Fibroblast of skin of left quadriceps (primary cell): ENCODE measurements at places on chromosomes 3 and 15.

GRCh38 chr15:38048001-38048455, 113.6 kb downstream of the TMCO5A start:
- no peak for DNase-seq

DNA sequence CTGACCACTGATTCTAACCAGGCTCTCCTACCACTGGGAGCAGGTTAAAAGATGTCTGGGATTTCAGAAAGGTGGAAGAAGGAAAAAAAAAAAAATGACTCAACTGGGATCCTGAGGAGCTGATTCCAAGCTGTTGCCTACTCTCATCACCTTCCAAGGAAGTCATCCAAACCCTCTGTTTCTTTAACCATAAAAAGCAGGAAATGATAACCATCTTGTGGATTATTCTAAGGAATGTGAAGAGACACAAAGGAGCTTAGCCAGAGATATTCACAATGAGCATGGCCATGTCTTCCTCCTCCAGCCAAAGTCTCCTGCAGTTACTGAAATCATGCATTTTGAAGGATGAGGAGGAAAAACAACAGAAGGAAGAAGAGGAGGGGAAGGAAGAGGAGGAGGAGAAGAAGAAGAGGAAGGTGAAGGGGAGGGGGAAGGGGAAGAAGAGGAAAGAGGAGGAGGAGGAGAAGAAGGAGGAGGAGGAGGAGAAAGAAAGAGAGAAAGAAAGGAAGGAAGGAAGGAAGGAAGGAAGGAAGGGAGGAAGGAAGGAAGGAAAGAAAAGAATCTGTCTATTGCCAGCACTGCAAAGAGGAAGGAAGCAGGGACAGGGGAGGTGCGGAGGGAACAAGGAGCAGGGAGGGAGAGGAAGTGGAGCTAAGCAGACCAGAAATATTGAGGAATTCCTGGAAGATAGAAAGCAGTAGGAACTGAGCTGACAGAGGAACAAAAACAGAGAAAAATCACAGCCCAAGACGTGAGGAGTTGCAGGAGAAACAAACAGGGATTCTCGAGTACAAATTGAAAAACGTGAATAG, 229.2 kb downstream of the UACA start:
- DNase-seq = peak; percentile 40

DNA sequence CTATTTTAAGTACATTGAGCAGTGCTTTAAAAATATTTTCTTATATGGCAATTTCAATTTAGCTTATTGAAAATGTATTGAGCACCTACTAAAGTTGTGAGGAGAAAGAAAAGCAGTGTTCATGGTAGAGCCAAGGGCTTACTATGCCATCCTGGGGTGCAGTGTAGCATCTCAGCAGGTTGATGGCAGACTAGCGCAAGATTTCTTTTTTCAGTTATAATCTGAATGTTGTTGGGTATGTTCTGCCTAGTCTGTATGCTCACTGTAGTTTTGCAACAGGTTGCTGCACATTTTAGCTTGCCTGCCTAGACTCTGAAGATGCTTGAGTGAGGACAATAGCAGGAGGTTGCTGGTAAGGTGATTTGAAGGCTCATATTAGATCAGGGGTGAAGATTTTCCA, 103.1 kb upstream of the UNC13C start:
- DNase-seq = no peak

DNA sequence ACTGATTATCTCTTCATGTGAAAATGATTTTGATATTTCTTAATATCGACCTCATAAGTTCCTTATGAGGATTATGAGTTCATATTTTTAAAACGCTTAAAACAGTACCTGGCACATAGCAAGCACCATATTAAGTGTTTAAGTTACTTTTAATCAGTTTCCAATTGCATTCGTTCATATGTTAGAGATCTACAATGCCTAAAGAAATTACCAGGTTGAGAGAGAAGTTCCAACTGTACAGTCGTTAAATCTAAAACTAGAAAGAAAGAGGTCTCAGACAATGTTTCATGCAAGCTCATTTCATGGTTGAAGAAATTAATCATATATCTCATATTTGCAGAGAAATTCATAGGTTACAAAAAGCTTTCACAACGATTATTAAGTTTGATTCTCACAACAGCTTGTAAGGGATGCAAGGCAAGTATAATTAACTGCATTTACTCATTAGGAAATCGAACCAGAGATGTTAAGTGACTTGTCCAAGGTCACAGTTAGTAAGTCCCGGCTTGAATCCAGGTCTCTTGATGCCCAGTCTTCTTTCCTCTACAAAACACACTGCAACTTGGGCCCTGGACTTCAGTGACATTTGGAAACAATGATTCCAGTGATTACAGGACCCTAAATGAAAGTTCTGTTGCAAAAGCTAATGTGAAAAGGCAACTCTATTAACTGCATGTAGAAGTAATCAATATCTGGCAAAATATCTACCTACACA, 1.3 kb downstream of the MYO5A start:
- no peak for DNase-seq

- DNase-seq = peak; percentile 37
Observed at GRCh38 chr3:174125267-174125824, 727.8 kb downstream of the NLGN1 start.
